ENCODE measurements at places on chromosomes 6 and 20.

- peak; percentile 31 for DNase-seq
These were observed 202.2 kb upstream of the PRND start for GRCh38 chr20:4519534-4519933.

GRCh38 chr6:152298848-152299735 lies 338.1 kb downstream of the SYNE1 start:
- DNase-seq: no peak

- no peak for DNase-seq
These were observed 253.6 kb downstream of the ARID1B start for GRCh38 chr6:157030755-157031154.

- DNase-seq: peak; percentile 39
These were observed 133.0 kb downstream of the JARID2 start for GRCh38 chr6:15378866-15379265.

GRCh38 chr6:5202206-5202605 lies 58.5 kb downstream of the LYRM4 start:
- no peak for DNase-seq

GRCh38 chr6:68746376-68746775 lies 111.3 kb downstream of the ADGRB3 start:
- DNase-seq: no peak

GRCh38 chr20:6468423-6469116 lies 298.9 kb upstream of the BMP2 start:
- no peak for DNase-seq

- DNase-seq: peak; percentile 63
These were observed 102.3 kb upstream of the CCN2 start for GRCh38 chr6:132053511-132053910.

GRCh38 chr6:3426927-3427686 lies 29.7 kb downstream of the SLC22A23 start:
- DNase-seq: no peak

DNA sequence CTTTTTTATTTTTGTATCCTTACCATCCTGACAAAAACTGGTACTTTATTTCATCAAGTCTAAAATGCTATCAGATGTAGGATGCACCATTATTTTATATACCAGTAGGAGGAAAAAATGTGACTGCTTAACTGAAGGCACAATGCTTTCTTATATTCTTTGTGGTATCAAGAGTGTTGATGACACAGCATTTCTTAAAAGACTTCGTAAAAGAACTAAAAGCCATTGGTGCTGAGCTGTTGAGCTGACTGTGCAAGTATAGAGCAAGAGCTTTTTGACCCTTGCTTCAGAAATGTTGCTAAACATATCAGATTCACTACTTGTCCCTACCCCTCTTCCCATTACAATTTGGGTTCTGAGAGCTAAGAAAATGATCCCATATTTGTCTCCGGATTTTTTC lies 17.5 kb downstream of the SF3B5 start:
- no peak for DNase-seq

DNA sequence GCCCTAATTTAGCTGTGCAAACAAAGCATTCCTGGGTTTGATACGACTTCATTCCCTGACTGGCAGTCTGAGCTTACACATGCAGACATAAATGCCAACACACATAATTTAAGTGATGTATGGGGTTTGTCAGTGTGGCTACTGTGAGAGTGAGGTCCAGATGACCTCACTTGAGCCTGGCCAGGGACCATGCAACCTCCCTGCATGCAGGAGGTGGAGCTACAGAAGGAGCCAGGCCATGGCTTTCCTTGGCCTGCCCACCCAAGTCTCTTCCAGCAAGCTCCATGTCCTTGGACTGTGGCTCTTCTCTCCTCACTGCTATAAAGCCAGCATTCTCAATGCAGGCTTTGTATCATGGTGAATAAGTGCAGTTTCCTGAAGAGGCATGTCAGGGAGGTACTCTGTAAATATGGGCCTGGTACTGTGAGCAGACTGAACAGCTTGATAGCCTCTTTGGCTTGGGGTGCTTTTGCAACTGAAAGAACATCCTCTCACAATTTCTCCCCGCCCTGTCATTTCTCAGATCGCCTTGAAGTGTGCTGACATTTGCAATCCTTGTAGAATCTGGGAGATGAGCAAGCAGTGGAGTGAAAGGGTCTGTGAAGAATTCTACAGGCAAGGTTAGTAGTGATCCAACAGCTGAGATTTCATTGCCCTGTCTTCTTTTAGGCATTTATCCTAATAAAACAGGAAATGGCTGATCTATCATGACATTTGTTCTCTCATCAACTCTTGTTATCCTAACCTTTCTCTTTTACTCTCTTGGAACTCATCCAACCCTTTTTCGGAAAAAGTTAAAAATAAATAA lies 69.2 kb downstream of the MTFR2 start:
- DNase-seq: peak; percentile 69

DNA sequence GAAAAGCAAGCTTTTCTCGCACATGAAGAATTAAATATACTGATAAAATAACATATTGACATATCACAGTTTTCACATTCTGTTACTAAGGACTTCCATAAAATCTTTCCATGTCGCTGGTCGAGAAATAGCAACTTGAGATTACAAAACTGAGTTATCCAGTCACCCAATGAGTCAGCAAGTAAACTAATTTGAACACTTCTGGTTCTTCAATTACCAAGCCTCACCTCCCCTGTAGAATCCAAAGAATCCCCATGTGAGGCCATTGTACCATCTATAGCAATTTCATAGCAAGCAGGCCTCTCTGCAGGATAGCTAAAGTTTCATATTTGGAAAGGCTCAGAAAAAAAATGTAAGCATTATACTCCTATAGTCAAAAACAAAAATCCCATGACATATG lies 87.3 kb downstream of the PKHD1 start:
- no peak for DNase-seq

DNA sequence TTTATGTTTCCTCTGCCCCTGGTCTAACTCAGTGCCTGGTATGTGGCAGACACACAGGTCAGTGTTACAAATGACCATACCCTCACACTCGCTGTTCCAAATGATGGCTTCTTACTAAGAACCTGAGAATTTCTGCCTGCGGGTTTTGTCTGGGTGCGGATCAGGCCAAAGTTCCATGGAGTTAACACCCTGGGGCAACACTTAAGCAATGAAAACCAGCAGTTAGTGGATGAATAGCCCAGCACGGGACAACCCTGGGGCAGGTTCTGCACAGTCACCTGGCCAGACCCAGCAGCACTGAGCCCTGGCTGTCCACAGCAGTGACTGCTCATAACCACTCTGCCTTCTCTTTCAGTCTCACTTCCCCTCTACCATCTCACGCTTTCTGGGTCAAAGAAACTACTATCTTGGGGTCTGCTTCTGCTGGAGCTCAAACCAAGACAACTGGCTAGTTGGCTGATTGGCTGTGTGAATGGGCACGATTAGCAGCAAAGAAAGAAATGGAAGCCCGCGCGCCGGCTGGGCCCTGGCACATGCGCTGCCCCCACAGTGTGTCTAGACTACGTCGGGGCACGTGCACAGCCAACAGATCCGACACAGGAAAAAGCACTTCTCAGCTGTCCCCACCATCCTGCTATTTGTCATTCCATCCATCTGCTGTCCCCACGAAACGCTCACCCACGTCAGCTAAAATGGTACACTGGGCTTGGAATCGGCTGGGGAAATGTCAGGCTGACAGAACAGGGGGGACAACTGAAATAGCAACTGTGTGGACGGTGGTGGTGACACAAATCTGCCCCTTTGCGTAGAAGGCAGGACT lies 36.6 kb downstream of the MGME1 start:
- DNase-seq: no peak

- no peak for DNase-seq
These were observed 955 bp downstream of the DLL1 start for GRCh38 chr6:170289951-170290295.

DNA sequence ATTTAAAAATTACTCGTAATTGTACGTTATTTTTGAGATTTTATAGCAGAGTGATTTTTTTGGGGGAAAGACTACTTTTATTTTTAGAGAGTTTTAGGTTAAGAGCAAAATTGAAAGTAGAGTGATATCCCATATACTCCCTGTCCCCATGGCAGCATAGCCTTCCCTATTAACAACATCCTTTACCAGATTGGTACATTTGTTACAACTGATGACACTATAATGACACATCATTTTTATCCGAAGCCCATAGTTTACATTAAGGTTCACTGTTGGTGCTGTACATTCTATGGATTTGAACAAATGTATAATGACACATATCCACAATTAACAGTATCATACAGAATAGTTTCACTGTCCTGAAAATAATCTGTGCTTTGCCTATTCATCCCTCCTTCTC lies 1126.4 kb upstream of the CITED2 start:
- DNase-seq: no peak

- DNase-seq: no peak
These were observed 61.3 kb downstream of the ATRN start for GRCh38 chr20:3532089-3532615.

GRCh38 chr6:132041706-132042105 lies 90.5 kb upstream of the CCN2 start:
- no peak for DNase-seq

DNA sequence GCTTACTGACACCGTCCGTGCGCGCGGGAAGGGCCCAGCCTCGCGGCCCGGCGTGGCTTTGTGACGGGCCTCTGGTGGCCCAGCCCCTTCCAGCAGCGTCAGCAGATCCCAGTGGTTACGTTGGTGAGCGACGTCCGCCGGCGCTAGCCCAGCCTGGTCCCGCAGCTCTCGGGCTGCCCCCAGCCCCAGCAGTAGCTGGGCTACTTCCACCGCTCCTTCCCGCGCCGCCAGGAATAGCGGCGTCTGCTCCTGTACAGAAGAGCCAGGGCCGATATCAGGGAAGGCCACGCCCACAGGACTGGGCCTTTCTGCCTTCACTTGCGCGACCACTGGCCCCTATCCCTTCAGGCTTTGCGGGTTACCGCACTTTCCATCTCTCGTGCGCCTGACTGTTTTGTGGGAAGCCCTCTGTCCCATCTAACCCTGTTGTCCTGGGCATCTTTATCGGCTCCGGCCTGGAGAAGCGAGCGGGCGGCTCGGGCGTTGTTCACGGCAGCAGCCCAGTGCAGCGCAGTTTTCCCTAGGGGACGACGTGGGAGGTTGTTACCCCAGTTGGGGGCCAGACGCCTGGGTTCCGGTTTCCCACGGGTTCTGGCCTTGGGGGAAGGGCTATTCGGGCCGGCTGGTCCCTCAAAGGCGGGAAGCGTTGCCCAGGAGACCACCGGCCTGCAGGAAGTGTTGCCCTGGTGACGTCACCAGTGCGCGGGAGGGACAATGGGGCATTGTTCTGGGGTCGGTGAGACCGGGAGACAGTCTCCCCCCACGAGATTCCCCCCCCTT lies 3.6 kb upstream of the GPSM3 start:
- peak; percentile 91 for DNase-seq

GRCh38 chr20:50447817-50448216 lies 62.4 kb upstream of the PTPN1 start:
- no peak for DNase-seq

DNA sequence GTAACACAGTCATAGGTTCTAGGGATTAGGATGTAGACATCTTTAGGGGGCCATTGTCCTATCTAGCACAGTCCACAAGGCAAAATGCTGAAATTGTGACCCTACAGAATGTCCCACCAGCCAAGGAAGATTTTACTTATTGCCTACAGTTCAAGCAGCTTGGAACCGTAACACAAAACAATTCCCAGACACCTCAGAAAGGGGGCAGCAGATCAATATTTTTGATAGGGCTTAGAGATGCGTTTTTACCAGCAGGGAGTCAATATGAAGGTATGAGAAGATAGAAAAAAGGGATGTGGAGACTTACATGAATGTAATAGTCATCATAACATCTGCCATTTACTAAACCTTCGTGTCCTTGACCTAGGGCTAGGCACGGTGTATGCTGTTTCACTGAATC lies 81.0 kb downstream of the TMEM170B start:
- DNase-seq: peak; percentile 62

GRCh38 chr6:167548451-167548850 lies 223.6 kb downstream of the TTLL2 start:
- DNase-seq: no peak

DNA sequence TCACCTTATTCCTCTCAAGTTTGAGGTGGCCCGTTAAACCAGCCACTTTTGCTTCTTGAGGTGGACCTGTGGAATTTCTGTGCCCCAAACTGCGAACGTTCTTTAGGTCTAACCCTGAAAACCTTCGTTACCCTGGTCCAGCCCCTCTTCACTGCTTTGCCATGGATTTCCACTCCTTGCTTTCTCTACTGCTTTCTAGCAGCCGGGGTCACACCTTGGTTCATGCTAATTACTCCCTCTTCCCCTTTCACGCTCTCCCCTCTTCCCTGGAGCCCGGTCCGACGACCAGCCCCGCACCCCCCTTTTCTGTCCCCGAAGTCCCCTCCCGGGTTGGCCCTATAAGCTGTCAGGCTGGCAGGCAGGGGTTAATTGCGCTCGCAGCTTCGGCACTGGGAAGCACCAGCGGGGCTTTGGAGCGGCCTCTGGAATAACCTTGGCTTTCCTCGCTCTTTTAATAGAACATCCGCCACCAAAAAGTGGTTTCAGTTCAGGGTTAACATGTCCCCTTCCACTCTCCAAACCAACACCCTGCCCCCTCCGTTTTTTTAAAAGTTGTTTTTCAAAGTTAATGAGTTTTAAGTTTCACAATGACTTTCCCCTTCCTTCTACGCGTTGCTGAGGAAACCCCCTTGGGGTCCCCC lies 1.4 kb upstream of the HIVEP1 start:
- no peak for DNase-seq

DNA sequence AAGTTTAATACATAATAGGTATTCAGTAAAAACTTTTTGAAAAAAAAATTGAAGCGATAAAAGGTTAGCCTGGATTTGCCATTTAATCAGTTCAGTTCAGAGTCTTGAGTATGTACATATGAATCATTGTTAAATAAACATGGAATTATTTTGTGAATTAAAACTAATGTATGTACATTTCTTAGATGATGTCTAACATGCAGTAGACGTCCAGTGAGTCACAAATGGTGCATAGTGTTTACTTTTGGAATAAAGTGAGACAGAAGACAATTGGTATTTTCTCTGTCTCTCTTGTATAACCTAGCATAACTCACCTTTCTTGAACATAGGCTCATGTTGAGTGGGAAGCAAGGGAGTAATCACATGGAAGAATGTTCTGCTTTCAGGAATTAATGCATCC lies 83.5 kb downstream of the EYS start:
- no peak for DNase-seq

DNA sequence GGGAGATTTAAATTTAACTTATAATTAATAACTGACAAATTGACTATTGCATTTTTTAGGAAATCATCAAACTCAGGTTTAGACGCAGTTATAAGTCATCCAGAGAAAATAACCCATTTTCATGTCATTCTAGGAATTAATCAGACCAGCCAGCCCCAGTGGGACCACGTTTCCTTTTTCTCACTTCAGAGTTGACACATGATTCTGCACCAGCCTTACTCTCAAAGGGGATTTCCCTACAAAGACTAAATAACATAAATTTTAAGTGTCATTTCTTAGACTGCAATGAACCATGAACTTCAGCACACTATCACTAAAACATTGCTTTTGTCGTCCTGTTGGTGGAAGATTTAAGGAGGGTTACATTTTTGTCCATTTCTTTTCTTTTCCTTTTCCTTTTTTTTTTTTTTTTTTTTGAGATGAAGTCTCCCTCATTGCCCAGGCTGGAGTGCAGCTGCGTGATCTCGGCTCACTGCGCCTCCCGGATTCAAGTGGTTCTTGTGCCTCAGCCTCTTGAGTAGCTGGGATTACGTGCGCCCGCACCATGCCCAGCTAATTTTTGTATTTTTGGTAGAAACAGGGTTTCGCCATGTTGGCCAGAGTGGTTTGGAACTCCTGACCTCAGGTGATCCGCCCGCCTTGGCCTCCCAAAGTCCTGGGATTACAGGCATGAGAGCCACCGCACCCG lies 3.6 kb downstream of the IPCEF1 start:
- no peak for DNase-seq

- peak; percentile 57 for DNase-seq
These were observed 30.6 kb upstream of the LMBRD1 start for GRCh38 chr6:69827276-69827893.

All from choroid plexus epithelial cell (primary cell).